Posterior vena cava (tissue), 2 donors: ENCODE measurements at places on chromosomes 16 and 17.

GRCh38 chr16:31242206-31242605 is 17.6 kb upstream of the ITGAM start:
- no peak for DNase-seq

DNA sequence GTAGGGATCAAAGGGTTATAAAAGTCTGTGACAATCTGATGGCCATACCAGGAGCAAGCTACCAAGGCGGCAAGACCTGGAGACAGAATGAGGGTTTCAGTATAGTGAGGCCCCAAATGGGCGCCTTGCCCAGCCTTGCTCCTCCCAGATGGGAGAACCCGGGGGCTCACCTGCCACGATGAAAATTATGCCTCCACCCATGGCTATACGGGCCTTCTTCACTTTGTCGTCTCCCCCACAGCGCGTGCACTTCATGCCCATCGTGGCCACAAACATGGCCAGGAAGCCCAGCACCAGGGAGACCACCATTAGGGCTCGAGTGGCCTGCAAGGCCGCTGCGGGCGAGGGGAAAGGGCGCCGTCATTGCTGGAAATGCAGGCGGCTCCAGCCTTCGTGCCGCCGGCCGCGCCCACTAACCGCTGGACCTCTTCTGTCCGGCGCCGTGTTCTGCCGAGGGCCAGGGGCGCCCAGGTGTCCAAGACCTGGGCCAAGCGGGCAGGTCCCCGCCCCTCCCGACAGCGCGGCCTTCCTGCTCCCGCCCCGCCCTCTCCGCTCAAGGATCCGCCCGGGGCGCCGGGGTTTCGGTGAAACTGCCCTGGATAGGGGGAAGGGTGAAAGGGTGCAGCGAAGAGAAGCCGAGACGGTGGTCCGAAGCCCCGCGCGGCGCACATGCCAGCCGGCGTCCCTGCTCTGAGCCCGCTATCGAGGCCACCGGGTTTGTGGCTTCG is 1.5 kb downstream of the CLDN7 start:
- DNase-seq, result no peak

DNA sequence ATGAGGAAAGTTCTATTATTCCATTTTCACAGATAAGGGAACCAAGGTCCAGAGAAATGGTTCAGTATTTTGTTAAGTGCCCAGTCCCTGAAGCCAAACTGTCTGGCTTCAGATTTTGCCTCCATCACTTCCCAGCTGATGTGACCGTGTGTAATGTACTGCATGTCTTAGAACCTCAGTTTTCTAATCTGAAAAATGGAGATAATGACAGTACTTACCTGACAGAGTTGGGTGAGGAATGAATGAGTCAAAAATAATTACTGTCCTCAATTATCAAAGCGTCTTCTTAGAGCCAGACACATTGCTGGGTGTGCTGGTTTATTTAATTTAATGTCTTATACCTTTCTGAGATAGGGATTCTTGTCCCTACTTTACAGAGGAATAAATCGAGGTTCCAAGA is 6.7 kb downstream of the ZNF668 start:
- no peak for DNase-seq

- peak; percentile 63 for DNase-seq
Observed at GRCh38 chr16:58499615-58500351, at the start of gene NDRG4. NDRG4 (plus strand) TSS chr16:58500143; CDS start chr16:58500249, 106 bp downstream.

DNA sequence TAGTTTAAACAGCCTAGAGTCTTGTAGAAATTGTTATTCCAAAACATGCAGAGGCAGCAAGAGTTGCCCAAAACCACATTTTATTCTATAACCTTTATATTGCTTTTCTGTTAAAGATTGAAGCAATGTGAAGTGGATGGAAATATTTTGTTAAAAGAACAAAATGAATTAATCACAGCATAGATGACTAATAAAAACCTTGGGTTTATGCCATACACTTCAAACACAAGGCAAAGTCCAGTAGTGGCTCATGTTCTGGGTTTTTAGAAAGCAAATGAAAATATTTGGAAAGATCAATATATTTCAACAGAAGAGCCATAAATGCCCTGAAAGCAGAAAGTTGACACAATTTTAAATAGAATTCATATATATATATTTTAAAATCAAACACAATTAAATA is 36.7 kb upstream of the ULK2 start:
- no peak for DNase-seq

GRCh38 chr16:85724126-85724879 is 26.6 kb downstream of the C16orf74 start:
- DNase-seq, result no peak

DNA sequence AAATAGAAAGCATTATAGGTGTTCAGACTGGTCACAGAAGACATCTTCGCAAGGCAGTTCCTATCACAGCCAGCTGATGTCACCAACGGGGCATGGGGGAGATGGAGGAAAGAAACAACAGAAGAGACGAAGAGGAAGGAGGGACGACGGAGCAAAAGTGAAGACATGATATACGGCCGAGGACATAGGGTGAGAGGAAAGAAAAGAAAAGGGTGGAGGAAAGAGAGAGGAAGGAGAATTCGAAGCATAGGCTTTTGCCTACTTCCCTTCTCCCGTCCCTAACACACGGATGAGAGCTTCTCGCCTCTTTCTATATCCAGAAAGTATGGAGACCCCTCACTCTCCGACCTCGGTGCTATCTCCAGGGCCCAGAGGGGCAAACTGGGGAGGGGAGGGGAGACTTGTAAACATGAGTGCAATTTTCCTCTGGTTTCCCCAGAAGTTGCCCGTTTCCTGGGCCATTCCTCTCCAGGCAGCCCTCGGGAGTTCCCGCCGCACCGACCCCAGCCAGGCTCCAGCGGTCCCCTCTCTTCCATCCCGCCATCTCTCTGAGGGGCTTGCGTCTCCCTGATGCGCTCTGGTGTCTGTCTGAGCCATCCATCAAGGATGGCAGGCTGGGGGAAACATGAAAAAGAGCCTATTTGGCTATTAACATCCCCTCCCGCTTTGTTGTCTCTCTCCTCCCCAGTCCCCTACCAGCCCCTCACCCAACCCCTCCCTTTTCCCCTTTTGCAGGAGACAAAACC is 26.0 kb downstream of the COPZ2 start:
- no peak for DNase-seq

GRCh38 chr16:67235816-67236562 is 9.1 kb downstream of the TMEM208 start:
- DNase-seq, result no peak

DNA sequence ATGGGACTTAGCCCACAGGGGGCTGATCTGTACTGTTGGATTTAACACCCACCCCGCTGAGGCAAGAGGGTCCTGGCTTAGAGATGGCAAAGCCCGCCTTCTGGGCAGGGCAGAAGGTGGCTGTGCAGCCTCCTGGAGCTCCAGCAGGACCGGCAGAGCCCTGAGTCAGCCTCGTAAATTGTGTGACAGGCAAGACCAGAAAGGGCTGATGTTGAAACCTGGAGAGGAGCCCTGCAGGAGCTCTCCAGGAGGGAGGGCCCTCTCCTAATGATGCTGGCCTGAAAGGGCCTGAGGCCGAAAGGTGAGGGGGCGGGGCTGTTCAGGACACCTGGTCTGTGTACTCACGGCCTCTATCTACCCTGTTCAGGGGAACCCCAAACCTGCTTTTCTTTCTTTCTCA is 22.5 kb upstream of the MYO15B start:
- DNase-seq, result no peak
